ENCODE measurements at places on chromosomes 16 and 17.
A peak's percentile ranks its signal among the peaks of the same experiment; 100 is the strongest.

DNA sequence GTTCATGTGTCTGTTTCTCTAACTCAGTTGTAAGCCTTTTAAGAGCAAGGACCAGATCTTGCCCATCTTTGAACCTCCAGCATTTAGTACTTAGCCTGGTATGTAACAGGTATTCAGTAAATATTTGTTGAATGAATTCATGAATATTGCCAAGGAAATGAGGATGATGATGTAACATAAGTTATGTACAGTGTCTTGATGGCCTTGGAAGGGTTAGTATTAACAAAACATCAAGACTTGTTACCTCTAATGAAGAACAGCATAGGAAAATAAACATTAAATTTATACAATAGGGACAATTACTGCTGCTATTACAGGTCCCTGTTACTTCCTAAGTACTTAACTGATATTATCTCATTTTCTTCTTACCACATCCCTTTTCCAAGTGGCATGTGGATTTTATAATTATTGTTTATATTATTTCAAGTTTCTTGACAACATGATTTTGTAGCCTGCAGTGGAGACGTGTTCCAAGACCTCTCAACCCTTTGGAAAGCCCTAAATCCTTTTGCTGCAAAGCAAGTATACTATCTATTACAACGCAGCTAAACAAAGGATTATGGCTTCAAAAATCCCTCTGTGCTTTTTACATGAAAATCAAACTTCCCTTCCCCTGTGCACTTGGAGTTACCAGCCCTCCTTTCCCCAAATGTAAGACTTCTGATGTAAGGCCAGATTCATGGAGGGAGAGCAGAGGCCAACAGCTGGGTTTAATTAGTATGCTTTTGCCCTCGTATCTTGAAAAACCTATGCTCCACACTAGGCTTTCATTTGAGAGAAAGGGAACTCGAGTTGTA lies 77.4 kb upstream of the SMIM36 start:
- DNase-seq, result no peak

GRCh38 chr17:58311429-58311894 lies 17.1 kb downstream of the TSPOAP1 start:
- no peak for DNase-seq

GRCh38 chr16:66372898-66373155 lies 6.3 kb downstream of the CDH5 start:
- no peak for DNase-seq

- DNase-seq, result no peak
These were observed 230.6 kb upstream of the RPL38 start for GRCh38 chr17:73972901-73973300.

GRCh38 chr16:71537643-71538042 lies 11.4 kb downstream of the CHST4 start:
- DNase-seq, result peak; percentile 32

- DNase-seq, result no peak
These were observed 34.3 kb downstream of the APPBP2 start for GRCh38 chr17:60491771-60492170.

- DNase-seq, result no peak
These were observed 12.3 kb downstream of the CHMP6 start for GRCh38 chr17:81003711-81004475.

GRCh38 chr17:74814453-74814852 lies 38.3 kb upstream of the NAT9 start:
- DNase-seq, result no peak

DNA sequence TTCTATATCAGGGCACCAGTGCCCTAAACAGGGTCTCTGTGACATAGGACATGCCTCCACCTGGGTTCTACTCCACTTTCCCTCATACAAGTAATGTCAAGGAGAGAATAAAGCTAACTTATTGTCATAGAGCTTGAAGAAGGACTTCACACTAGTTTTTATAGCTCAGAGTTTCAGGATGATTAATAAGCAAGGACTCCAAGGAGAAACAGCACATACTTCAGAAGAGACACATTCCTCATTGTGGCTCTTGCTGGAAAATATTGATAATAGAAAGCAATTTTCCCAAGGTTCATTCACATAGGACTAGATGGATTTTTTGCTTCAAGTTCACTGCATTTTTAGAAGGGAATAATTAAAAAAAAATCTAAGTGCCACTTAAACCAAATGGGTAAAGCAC lies 133.3 kb downstream of the CA10 start:
- DNase-seq, result no peak

DNA sequence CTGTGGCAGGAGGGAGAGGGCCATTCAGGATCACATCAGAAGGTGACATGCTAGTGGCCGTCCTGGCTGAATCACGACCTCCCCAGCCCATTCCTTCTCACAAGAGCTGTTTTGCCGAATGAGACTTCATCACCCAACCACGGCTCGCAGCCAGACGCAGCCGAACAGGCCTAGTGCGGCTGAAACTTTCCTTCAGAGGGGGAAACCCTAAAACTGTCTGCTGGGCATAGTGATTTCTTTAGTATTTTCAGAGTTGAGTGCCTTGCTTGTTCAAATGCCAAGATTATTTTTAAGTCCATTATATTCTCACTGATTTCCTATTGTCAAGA lies 343.7 kb downstream of the CPPED1 start:
- no peak for DNase-seq

DNA sequence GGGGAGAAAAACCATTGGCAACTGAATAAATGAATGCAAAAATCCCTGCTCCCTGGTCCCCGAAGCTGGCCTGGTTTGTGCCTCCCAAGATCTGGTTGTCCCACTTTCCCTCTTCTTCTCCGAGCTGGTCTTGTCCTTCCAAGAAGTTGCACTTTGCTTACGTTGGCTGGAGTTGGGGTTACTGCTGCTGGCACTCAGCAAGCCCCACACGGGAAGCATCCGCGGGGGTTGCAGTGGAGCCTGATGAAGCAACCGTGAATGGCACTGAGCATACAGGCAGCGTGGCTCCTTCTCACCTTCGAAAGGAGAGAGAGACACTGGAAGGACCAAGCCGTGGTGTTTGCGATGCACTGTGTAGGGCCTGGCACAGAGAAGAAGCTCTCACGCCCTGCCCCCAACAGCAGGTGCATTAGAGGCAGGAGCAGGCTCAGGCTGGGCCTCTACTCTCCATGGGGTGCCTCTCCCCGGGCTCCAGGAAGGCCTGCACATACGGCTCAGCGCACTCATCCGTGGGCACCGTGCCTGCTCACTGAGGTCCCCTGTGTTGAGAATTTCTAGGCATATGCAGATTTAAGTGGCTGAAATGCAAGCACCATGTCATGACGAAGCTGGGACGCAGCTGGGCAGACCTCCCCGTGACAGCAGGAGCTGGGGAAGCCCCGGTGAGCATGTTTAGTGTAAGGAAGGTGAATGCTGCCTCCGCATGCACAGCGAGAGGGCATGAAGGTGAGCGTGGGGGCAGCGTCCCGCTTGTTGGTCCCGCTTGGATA lies 12.1 kb downstream of the CA5A start:
- DNase-seq, result peak; percentile 97

DNA sequence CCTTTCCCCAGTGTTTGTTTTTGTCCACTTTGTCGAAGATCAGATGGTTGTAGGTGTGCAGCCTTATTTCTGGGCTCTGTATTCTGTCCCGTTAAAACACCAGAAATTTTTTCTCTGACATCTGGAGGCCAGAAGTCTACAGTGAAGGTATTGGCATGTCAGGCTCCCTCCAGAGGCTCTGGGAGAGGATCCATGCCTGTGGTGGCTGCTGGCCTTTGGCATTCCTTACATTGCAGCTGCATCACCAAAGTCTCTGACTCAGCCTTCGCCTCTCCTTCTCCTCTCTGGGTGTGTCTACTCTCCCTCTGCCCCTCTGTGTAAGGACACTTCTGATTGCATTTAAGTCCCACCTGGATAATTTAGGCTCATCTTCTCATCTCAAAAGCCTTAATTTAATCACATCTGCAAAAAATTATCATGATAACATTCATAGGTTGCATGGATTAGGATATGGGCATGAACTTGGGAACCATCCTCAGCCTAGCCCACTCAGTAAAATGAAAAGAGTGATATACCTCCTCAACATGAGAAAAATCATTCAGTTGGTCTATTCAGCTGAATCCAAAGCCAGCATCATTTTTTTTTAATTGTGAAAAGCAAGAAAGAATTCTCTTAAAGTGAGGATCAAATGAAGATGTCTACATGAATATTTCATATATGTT lies 78.0 kb downstream of the MAP2K6 start:
- DNase-seq, result no peak

DNA sequence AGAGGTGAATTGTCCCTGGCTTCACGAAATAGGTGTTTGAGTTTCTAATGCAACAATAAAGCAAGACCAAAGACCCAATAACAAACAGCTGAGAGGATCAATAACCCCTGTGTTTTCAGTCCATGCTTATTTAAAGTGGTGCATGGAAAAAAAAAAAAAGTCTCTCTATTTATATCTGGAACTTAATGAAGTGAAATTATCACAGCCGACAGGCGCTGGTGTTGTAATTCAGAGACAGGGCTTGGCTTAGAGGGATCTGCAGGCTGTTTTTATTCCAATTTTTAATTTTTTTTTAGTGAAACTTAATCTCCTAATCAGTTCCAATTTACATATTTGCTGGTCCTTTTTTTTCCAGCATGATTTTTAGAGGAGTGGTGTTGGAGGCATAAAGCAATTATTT lies 858.2 kb upstream of the SOX9 start:
- DNase-seq, result no peak

DNA sequence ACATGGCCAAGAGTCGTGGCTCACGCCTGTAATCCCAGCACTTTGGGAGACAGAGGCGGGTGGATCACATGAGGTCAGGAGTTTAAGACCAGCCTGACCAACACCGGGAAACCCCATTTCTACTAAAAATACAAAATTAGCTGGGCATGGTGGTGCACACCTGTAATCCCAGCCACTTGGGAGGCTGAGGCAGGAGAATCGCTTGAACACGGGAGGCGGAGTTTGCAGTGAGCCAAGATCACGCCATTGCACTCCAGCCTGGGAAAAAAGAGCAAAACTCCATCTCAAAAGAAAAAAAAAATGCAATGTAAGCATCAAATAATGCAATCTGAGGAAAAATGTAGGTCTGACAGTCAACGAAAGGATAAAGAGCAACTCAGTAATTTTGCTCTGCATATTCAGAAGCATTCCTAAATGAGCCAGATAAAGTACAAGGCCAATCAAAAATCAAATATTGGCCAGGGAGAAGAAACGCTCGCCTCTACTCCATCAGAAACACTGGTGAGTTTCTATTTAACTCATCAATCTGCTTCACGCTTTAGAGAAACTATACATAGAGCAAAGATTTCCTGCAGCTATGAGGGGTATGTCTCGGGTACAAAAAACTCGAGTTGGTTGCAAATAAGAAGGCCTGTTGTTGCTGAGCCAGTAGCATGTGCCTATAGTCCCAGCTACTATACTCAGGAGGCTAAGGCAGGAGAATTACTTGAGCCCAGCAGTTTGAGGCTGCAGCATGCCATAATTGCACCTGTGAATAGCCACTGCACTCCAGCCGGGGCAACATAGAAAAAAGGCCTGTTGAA lies 3.7 kb downstream of the TXNDC11 start:
- no peak for DNase-seq

GRCh38 chr17:67377488-67378453 lies 690 bp downstream of the PITPNC1 start:
- DNase-seq, result peak; percentile 56

DNA sequence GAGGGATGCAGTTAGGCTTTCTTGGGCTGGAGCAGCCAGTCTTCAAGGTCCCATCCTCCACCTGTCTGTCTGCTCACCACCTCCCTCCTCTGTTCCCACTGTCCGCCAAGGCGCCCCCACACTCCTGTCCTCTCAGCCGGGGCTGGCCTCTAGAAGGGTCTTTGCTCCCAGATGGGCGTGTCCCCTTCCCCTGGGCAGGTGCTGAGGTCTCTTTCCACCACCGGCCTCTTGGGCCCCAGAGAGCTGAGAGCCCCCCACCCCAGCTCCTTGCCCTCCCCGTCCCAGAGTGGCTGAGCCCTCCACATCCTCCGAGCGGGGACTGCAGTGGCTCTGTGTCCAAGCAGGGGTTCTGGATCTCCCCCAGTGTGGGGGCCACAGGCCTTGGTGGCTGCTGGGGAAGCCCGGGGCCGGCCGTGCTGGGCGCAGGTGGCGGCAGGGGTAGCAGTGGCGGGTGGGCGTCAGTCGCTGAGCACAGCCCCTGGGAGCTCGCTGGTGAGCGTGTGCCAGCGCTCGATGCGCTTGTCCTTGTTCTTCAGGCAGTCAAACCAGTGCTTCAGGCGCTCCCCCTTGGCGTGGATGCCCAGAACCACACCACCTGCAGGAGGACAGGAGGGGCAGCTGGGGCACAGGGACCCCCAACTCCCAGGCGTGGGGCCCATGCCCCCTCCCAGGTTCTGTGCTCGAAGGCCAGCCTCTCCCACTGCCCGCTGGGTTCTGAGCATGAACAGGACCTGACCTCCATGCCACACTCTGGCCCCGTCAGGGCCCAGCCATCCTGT lies 9.8 kb downstream of the SCGB1C2 start:
- no peak for DNase-seq

DNA sequence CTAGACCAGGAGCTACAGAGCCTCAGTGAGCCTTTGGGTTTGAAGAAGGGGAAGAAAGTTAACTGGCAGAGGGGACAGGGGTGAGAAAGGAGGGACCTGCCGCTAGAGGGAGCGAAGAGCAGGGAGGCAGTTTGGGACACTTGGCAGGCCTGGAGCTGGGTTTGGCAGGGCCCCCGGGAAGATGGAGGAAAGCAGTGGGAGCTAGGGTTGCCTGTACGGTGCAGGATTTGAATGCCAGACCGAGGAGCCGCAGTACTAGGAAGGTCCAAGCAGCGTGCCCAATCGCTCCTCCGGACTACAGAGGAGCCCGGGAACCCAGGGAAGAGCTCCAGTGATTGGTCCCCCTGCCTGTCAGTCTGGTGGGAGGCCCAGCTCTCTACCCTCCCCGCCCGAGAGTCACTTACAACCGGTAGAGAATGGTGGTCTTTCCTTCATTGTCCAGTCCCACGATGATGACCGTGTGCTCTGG lies 1.3 kb downstream of the ARL5C start:
- DNase-seq, result peak; percentile 75

DNA sequence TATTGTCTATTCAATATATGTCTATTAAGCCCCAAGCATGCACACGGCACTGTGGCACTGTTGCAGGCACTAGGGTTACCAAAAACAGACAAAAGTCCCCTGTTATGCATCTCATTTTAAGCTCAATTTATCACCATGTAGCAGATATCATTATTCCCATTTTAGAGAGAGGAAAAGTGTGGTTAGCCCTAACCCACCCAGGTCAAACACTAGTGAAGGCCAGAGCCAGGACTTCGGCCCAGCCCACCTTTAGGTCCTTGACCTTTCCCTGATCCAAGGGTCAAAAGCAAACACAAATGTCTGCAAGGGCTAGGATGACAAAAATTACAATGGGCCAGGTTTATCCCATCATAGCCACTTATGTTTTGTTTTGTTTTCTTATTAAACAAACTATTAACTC lies 130.3 kb upstream of the NUDT7 start:
- no peak for DNase-seq

GRCh38 chr16:4461250-4462085 lies 13.0 kb downstream of the NMRAL1 start:
- no peak for DNase-seq

GRCh38 chr17:7750321-7750821 lies 32.8 kb downstream of the DNAH2 start:
- no peak for DNase-seq

- no peak for DNase-seq
These were observed 1.5 kb upstream of the HIGD1B start for GRCh38 chr17:44846206-44846605.

GRCh38 chr16:71430744-71431143 lies 11.1 kb downstream of the TLE7 start:
- no peak for DNase-seq

Measured in thyroid gland (tissue), 4 donors.